ENCODE measurements at places on chromosomes 7 and 10.

DNA sequence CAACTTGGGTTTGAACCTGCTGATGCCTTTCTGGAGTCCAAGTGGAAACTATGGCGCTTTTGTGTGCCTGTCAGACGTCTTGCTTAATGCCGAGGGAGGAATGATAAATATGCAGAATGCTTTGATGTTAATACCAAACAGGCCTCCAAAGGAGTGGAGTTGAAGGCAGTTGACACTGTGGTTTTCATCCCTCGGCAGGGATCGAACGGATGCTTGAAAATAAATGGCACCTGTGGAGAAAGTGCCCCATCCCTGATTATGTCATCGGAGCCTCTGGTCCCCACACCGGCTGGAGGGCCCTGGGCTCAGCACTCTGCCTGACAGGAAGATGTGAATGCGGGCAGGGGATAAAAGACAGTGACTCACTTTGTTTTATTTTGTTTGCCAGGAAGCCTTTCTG lies 148.7 kb upstream of the GPR26 start:
- DNase-seq, result no peak

DNA sequence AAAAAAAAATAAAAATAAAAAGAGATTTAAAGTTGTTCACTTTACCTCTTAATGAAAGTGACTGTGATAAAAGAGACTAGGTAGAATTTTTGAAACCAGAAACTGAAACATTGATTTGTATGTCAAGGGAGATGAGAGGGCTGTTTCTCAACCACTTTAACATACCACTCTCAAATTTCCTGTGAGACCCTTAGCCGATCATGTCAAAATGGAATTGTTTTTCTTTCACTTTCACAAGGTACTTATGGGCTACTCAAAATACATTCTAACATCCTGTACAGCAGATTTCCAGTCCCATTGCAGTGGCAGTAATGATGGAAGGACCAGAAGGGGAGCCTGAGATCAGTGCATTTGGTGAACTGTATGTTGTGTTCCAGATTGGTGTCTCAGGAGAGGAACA lies 261.2 kb downstream of the PPP1R3A start:
- DNase-seq, result no peak

GRCh38 chr7:1054438-1054837 lies 10.1 kb downstream of the GPR146 start:
- no peak for DNase-seq

GRCh38 chr10:75294518-75294865 lies 58.7 kb upstream of the COMTD1 start:
- no peak for DNase-seq

- DNase-seq, result no peak
Measured at GRCh38 chr10:6146013-6146785, 56.5 kb upstream of the PFKFB3 start.

DNA sequence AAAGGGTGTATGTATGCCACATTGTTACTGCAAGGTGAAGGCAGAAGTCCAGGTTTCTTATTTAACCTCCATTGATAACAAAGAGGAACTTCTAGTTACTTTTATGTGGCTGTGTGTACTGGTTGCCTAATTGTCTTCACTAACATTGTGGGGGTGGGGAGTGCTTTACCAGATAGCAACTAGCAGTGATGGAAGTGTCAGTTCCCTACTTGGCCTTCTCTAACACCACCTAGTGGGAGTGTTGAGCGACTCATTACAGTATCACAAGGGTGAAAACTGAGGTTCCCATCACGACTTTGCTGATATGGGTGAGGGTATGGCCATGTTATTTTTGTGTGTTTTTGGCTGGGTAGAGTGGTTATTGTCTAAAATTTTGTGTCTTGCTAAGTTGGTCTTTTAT lies 274.4 kb downstream of the THSD7A start:
- DNase-seq, result no peak

DNA sequence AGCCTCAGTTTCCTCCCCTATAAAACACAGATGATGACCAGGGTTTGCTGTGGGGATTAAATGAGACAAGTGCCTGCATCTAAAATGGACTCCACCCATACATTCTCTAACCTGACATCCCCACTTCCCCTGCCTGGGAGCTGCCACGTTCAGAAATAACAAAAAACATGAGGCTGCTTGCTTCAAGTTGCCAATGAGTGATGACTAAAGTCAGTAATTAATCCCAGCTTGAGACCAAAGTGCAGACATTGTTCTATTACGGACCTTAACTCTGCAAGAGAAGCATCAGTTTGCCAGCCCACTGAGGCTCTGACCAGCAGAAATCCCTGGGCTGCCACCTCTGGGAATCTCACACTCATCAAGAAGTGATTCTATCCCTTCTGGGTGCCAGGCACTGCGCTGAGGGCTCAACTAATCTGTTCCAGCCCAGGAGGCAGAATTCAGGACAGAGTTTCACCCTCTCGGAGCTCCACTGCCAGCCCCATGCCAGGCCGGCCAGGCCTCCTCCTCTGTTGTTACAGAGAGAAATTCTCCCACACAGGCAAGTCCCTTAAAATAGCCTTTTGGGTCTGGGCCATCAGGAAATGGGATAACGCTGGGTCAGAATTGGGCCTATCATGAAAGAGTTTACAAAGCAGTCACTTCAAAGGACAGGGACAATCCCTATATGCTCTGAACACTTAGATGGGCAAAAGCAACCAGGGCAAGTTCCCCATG lies 11.4 kb downstream of the SH3PXD2A start:
- no peak for DNase-seq
